ENCODE measurements at places on chromosomes 2 and 18.

DNA sequence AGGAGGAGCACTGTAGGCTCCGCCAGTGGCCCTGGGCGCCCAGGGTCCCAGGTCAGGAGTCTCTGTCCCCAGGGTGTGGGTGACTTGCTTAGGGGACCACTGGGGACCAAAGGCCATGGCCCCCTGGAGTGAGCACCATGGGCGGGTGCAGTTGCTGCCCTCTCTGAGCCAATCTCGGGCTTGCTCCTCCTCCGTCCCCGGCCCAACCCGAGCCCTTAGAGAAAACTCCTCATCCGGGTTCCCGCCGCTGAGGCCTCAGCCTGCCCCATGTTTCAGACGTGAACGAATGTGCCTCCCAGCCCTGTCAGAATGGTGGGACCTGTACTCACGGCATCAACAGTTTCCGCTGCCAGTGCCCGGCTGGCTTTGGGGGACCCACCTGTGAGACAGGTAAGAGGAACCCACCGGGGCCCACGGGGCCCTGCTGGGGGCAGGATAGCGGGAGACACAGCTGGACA lies 38.6 kb downstream of the SNED1 start:
- DNase-seq: no peak

- no peak for DNase-seq
Measured at GRCh38 chr18:65990944-65991708, 240.3 kb downstream of the CDH7 start.

DNA sequence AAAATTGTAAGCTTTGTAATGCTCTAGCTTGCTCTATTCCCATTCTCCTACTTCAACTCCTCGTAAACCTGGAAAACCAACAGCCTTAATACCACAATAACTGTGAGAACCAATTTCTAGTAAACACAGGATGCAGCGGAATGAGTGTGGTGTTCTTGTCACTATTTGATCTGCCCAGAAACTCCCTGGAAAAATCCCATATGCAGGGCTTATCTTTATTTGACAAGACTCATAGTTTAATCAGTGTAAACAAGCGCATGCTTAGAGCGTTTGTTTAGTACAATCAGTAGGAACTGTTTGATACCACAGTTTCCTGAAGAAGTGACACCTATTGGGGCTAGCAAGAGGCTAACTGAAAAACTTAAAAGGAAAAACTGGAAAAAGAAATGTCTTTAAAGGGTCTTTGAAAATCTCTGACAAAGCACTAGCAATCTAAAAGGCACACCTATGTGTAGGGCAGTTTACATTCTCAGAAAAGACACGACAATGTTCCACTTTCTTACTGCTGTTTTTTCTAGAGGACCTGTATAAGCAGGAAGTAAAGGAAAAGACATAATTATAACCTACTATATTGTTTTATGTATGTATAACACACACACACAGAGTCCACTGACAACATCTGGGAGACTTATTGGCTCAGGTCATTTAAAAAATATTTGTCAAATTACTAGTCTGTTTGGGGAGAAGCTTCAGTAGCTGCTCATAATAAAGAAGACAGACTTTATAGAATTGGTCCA lies 241.4 kb upstream of the KLHL14 start:
- no peak for DNase-seq

DNA sequence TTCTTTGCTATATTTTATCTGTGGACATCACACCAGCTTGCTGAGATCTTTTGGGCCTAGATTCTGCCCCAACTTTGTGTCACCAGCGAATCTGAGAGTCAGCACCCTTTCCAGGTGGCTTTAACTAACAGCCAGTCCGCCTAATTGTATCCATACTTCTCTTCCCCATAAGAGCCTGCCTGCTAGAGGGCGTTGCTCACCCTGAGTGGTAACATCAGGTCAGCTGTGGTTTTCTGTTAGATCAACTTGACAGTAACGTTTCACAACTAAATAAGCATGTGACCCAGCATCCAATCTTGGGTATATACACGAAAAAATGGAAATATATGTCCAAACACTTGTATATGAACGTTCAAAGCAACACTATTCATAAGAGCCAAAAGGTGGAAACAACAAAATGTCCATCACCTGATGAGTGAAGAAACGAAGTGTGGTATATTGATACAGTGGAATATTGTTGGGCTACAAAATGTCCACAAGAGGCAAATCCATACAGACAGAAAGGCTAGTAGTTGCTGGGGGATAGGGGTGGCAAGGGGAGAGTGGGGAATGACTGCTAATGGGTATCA lies 24.9 kb downstream of the EFHD1 start:
- no peak for DNase-seq

- DNase-seq: no peak
Measured at GRCh38 chr18:63871836-63872235, 15.7 kb upstream of the SERPINB2 start.

DNA sequence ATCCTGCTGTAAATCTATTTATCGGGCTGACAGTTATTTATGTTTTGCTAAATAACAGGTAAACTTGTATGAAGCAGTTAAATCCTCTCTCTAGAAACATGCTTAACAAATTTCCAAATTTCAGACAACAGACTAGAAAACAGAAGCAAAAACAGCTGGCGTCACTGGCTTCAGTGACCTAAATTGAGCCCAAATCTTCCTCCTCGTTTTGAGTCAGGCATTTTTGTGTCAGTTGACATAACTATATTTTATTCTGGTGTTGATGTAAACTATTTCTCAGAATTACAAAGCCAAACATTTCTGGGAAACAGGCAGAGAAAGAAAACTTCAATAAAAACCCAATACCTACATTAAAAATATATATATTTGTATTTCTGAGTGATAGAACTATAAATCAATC lies 21.7 kb downstream of the RBMS1 start:
- no peak for DNase-seq

GRCh38 chr2:216775043-216775453 lies 79.7 kb upstream of the IGFBP5 start:
- DNase-seq: no peak

GRCh38 chr18:65748321-65748720 lies 2.5 kb upstream of the CDH7 start:
- no peak for DNase-seq

- no peak for DNase-seq
Measured at GRCh38 chr18:46469186-46469915, 187.7 kb downstream of the LOXHD1 start.

- DNase-seq: no peak
Measured at GRCh38 chr2:127593228-127594115, 52.5 kb upstream of the GPR17 start.

DNA sequence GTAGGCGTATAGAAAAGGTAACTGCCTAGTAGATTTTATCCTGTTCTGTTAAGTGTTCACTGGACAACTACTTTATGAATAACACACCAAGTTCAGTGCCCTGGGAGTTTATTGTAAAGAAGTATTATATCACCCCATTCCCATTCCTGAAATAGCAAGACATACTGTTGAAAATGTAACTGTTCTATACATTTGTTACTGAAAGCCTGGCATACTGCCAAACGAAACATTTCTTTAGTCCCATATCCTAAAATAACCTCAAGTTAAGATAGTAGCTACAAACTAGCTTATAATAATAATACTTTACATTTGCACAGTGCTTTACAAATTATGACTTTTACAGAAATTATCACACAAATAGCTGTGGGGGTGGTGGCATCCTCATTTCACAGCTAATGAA lies 25.1 kb downstream of the SPDYA start:
- DNase-seq: no peak

GRCh38 chr2:10889651-10890215 lies 22.0 kb upstream of the KCNF1 start:
- DNase-seq: peak; percentile 18

- DNase-seq: no peak
Measured at GRCh38 chr2:26712486-26713465, 20.3 kb downstream of the KCNK3 start.

DNA sequence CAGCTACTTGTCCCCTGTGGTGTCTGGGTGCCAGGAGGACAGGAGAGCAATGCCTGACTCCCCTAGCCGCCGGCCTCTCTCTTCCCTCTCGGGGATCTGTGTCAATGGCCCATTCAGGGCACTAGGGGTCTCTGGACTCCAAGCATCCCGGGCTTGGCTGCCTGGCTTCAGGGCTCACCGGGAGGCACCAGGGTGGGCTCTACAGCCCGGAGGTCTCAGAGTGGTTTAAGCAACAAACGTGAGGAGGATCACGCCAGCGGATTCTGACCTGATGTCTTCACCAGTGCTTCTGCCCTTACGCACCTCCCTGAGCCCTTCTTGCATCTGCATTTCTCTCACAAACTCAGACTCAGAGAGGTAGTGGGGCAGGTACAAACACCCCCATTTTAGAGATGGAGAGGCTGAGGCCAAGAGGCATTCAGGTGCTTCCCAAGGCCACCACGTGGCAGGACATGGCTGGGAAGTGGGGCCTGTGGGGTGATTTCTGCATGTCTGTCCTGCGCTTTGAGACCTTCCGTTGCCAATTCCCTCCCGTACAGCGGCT lies 243.0 kb downstream of the CELF4 start:
- peak; percentile 42 for DNase-seq

DNA sequence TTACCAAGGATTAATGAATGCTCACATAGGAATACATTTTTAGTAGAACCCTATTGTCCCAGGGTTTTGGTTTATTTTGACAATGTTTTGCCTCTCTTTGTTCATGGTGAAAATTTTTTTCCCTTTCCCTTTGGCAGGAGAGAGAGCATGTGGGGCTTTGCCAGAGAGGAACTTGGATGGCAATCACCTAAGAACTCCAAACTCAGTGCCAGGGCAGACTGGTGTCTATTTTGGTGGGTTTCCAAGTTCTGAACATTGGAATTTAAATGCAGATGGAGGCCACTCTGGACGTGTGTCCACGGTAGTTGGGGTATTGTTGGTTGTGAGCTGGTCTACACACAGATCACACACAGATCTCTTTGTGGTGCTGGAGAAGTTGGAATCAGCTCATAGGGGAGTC lies 2091.1 kb upstream of the PIK3C3 start:
- DNase-seq: no peak
